Stimulated activated CD8-positive, alpha-beta memory T cell treated with anti-CD3 and anti-CD28 coated beads, Interleukin-4, amount 100 ng/mL, for 1 hour (primary cell): ENCODE measurements at places on chromosomes 5 and 9.

DNA sequence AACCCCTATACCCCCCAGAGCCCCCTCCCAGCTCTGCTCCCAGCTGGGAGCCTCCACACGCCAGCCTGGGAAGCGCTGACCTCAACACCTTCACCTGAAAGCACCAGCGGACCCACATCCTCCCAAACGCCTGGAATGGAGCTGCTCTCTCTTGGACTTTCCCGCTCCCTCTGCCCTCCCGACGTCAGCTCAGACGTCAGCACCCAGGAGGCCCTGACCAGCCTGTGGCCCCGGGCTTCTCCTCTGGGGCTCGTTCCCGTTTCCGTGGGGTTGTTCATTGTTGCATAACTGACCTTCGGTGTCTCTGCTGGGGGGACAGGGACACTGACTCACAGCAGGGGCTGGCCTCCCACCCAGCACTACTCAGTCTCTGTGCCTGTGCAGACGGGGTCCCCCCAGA is 35.0 kb upstream of the SLC6A3 start:
- DNase-seq = no peak

GRCh38 chr5:119340597-119341218 is 15.1 kb upstream of the TNFAIP8 start:
- DNase-seq = no peak

DNA sequence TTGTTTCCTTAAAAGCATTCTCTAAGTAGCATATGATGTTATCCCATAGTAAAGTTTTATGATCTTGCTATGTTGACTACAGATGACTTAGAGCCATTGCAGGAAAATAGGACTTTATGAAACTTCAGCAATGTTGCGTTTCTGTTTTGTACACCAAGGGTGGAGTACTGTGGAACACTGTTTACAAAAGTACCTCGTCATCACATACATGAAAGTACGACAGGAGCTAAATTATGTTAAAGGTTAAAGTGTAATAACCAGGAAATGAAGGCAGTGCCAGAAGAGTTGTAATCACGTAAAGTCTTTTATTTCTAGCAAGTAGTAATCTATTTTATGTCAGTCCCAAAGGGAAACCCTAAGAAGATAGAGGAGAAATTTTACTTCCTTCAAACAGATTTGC is 50.9 kb downstream of the C9orf85 start:
- no peak for DNase-seq

GRCh38 chr5:171342362-171343111 is 33.5 kb downstream of the TLX3 start:
- no peak for DNase-seq

- DNase-seq = no peak
These were observed 69.4 kb upstream of the MEF2C start for GRCh38 chr5:88952344-88952743.

GRCh38 chr5:124995421-124995820 is 249.0 kb upstream of the ZNF608 start:
- no peak for DNase-seq

GRCh38 chr5:94389515-94389899 is 228.9 kb downstream of the KIAA0825 start:
- DNase-seq = no peak

DNA sequence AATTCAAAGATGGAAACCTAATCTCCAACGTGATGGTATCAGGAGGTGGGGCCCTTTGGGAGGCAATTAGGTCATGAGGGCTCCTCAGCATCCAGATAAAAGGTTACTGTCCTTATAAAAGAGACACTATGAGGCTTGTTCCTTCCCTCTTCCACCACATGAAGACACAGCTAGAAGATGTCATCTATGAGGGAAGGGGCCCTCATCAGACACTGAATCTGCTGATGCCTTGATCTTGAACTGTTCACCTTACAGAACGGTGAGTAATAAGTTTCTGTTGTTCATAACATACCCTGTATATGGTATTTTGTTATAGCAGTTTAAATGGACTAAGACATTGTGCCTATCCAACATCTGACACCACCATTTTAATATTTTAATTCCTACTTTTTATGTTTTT is 19.7 kb upstream of the CCNH start:
- DNase-seq = no peak

DNA sequence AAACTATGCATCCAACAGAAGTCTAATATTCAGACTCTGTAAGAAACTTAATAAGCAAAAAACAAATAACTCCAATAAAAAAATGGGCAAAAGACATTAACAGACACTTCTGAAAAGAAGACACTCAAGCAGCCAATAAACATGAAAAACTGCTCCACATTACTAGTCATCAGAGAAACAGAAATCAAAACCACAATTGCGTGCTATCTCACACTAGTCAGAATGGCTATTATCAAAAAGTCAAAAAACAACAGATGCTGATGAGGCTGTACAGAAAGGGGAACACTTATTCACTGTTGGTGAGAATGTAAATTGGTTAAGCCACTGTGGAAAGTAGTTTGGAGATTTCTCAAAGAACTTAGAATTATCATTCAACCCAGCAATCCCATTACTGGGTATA is 101.2 kb upstream of the TRIM32 start:
- no peak for DNase-seq

GRCh38 chr9:79817438-79818004 is 245.8 kb downstream of the TLE4 start:
- DNase-seq = no peak

- no peak for DNase-seq
These were observed 227.1 kb downstream of the ARHGEF28 start for GRCh38 chr5:73853091-73853490.

- no peak for DNase-seq
These were observed 37.6 kb downstream of the ROPN1L start for GRCh38 chr5:10479154-10479721.

DNA sequence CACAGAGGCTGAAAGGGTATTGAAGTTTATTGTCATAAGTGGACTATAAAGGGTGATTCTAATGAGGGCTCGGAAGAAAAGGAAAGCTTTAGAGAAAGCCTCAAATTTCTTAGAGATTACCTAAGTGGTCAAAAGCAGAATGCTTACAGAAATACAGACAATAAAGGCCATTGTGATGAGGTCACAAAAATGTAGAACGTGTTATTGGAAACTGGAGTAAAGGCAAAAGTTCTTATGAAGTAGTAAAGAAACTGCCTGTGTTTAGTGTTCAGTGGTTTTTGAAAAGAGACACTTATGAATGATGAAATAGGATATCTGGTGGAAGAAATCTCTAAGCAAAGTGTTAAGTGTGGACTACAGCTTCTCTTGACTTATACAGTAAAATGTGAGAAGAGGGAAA is 726.9 kb downstream of the DNAH5 start:
- no peak for DNase-seq

- no peak for DNase-seq
These were observed 41.6 kb upstream of the EQTN start for GRCh38 chr9:27338527-27338903.

GRCh38 chr5:127369796-127370195 is 79.2 kb downstream of the MEGF10 start:
- no peak for DNase-seq

DNA sequence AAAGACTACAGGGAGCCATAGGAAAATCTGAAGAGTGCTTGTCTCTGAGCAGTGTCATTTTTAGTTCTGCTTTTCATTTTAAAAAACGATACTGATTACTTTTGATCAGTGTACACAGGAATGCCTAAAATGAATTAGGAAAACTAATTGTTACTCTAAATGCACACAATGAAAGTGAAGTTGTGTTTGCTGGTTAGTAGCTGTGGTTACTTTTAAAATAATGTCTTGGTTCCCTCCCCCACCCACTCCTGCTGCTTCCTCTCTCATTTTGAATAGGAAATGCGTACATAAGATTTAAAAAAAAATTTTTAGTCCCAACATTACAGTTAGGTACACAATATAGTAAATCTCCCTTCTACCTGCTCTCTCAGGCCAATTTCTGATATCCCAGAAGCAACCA is 47.5 kb upstream of the PLPP1 start:
- DNase-seq = no peak

DNA sequence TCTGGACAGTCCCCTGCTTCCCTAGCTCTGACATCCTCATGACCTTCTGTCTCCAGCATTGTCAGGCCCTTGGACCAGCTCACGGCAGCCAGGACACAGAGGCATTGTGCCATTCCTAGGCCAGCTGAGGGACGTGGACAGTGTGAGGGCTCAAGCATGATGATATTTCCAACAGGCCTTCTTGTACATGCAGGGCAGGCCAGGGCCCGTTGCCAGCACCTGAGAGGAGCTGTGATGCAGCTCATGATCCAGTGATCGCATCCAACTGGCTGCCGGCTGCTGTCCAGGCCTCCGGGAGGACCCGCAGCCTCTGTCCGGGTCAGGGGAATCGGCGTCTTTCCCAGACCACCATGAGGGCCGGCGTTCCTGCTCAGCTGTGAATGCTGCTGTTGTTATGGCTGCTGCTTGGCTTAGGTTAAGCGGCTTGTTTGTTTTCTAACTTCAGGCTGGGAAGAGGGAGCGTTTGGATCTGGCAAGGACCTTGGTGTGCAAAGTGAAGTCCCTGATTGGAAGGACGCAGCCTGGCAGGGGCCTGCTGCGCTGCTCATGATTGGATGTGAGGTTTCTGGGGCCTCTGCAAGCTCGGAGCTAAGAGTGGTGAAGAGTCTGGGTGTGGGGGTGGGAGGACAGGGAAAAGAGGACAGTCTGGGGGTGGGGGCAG is 53.8 kb downstream of the PDZD2 start:
- no peak for DNase-seq

- no peak for DNase-seq
These were observed 254.7 kb upstream of the TRPC7 start for GRCh38 chr5:136620016-136620419.

- no peak for DNase-seq
These were observed 31.6 kb downstream of the IER5L start for GRCh38 chr9:129146441-129146941.

DNA sequence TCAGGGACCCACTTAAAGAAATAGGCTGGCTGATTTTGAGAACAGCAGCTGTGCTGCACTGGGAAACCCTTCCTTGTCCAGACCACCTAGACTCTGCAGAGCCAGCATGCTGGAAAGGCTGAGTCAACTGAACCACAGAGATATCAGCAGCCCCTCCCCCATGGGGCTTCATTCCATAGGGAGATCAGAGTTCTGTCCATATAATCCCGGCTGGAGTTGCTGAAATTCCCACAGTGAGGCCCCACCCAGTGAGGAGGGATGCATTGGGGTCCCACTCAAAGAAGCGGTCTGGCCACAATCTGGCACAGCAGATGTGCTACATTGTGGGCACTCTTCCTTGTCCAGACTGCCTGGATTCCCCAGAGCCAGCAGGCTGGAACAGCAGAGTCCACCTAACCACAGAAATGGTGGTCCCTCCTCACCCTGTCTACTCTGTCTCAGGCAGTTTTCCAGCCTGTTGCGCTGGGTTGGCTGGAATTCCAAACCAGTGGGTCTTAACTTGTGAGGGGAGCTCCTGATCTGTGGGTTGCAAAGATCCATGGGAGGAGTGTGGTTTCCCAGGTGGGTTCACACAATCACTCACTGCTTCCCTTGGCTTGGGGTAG is 127.1 kb downstream of the RNF180 start:
- no peak for DNase-seq

GRCh38 chr5:133242221-133242835 is 190.5 kb downstream of the HSPA4 start:
- no peak for DNase-seq

DNA sequence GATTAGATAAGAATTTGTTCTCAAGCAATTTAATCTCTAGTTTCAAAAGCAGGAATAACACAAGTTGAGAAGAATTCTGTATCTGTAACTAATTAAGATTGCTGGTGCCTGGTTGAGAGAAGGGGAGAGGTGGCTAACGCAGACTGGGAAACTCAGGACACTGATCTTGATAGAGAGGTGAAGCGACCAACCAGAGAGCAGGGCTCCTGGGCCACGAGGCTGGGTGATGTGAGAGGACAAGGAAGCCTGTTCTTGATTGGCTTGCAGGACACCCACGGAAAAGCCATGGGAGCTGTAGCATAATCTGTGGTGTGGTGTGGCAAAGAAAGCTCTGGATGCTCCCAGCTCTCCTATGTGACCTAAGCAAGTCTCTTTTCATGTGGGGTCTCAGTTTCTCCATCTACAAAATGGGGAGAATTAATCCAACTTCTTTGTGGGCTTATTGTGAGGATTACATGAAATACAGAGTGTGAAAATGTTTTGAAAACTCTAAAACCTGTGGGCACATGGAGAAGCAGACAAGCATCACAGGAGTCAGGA is 594.1 kb upstream of the BRINP1 start:
- no peak for DNase-seq

- no peak for DNase-seq
These were observed 139.3 kb upstream of the NFIB start for GRCh38 chr9:14453286-14453685.

- no peak for DNase-seq
These were observed 118.9 kb downstream of the TMEM174 start for GRCh38 chr5:73291873-73292272.

DNA sequence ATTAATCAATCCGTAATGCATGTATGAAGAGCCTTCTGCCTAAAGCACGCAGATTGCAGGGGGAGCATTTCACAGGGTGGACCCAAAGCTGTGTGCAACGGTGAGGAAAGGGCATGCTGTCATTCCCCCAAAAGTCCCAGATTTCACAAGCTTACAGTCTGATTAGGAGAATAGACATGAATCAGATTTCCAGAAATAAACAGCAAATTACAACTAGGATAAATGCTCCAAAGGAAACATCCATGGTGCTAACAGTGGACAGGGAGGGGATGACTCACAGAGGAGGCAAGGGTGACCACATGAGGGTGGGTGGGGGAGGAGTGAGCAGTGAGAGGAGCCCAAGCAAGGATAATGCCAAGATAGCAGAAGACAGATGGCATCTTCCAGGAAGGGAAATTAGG is 258.4 kb upstream of the TAS2R1 start:
- no peak for DNase-seq

DNA sequence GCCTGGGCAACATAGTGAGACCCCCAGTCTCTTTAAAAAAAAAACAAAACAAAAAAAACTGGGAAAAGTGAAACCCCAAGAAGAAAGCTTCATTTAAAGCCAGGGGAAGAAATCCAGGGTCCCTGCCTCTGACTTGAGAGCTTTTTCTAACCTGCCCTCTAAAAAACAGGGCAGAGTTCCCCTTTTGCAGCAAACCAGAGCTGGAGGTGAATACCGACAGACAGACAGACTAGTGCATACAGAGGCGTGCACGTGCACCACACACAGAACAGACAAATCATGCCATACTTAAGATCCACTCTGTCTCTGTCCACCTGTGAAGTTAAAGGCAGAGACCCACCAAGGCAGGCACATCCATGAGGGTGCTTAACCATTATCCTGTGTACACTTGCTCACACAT is 11.7 kb upstream of the AQP3 start:
- DNase-seq = no peak

DNA sequence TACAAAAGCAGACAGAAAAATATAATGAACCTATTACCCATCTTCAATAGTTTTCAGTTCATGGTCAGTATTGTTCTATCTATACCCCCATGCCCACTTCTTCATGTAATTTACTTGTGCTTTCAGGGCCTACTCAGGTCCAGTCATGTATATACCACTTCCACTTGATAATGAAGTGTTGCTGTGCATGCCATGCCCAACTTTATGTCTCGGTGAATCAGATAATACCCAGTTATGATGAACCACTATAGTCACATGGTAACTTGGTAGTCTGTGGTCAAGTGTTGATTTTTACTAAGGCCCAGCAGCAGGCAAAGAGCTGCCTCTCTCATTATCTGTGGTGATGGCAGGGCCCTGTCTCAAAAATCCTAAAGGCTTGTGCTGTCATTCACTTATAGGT is 70.7 kb upstream of the IL33 start:
- no peak for DNase-seq

GRCh38 chr5:124738681-124739633 is 7.5 kb downstream of the ZNF608 start:
- no peak for DNase-seq
